Renal cortex interstitium (tissue), 15 donors: ENCODE measurements at places on chromosomes 5 and 9. TPM values are rescaled to one million over a fixed set of nuclear protein-coding genes. Genes with fewer than 3 reads are reported as not detected.
A peak's percentile ranks its signal among the peaks of the same experiment; 100 is the strongest.

The CER1 gene
- 0.50 TPM for polyA plus RNA-seq

The PRRX2 gene
- polyA plus RNA-seq: 1.3 TPM

GRCh38 chr9:86263876-86264275 is 4.4 kb upstream of the C9orf153 start:
- no peak for DNase-seq

GRCh38 chr5:176501333-176501732 is 35.9 kb downstream of the RNF44 start:
- no peak for DNase-seq

- DNase-seq: no peak
These were observed 190.9 kb downstream of the RFK start for GRCh38 chr9:76203373-76203772.

DNA sequence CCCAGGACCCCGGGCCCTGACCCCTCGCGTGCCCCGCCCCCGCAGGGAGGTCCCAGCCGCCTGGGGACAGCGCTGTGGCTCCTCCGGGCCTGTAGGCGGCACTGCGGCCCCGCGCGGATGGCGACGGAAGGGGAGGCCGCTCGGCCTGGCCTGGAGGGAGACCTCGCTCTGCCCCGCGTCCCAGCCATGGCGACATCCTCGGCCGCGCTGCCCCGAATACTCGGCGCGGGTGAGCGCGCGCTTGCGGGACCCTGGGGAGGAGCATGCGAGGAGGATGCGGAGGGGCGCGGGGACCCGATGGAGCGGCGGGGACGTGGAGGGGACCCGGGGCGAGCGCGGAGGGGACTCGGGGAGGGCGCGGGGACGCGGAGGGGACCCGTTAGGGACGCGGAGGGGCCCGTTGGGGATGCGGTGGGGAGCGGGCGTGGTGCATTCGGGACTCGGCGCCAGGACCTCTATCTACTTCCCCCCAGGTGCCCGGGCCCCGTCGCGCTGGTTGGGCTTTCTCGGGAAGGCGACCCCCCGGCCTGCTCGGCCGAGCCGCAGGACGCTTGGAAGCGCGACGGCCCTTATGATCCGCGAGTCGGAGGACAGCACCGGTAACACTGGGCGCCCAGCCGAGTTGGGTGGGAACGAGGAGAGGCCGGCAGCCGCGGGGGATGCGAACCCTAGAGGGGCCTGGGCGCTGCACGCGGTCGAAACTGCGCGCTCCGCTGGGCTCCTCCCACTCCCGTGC is at the start of gene MRPS2:
MRPS2 (plus strand) TSS at position 158 of the 736 bp plus-strand sequence; CDS start at position 187, 29 bp downstream.
- peak; percentile 78 for DNase-seq
